ENCODE measurements at places on chromosomes 7 and 10.
A peak's percentile ranks its signal among the peaks of the same experiment; 100 is the strongest.

DNA sequence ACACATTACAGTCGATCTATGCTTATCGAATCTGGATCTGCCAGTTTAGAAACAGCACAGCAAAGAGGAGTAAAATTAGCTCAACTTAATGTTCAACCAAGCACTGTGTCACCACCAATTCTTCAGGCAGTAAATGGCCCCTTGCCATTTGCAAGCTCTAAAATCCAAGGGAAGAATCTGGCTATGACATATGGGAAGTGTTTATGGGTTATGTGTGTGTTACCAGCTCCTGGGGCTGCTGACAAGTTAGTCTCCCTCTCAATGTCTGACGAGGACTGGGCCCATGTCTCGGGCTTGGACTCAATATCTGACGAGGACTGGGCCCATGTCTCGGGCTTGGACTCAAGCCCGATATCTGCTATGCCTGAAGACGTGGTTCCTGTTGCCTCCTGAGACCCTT is 5.7 kb upstream of the ITIH2 start:
- DNase-seq: no peak

DNA sequence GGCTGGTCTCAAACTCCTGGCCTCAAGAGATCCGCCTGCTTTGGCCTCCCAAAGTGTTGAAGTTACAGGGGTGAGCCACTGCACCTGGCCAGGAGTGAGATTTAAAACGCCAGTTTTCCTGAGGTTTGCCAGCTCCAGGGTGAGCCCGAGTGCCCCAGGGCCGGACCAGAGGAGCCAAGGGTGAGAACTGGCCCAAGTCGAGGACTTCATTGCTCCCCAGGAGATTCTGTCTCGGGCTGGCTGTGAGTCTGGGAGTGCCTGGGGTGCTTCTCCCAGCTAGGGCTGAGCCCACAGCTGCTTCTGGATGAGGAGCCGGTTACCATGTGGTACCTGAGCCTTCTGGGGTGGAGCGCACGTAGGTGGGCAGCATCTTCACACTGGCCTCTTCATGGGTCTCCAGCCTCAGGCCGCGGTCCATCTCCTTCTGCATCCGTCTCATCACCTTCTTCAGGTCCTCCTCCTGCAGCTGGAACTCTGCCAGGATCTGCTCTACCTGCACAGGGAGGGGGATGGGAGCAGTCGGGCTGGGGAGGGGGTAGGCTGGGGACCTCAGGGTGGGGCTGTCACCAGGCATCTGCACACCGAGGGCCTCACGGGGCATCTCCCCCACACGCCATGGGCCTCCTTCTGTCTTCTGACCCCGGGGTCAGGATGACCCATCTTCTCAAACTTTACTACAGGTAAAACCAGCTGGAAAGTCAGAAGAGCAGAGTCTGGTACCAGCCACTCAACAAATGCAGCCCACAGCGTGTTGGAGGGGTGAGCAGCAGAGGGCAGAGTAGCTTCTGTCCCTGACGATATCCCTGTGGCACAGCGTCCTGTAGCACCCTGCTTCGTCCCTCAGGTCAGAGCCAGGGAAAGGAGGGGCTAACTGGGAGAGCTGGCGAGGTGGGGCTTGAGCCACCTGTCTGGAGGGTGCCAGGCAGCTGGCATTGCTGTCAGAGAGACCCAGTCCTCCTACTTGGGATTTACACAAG is 12.1 kb upstream of the MYL7 start:
- no peak for DNase-seq

- DNase-seq: no peak
Observed at GRCh38 chr10:69878038-69878437, 76.3 kb downstream of the COL13A1 start.

DNA sequence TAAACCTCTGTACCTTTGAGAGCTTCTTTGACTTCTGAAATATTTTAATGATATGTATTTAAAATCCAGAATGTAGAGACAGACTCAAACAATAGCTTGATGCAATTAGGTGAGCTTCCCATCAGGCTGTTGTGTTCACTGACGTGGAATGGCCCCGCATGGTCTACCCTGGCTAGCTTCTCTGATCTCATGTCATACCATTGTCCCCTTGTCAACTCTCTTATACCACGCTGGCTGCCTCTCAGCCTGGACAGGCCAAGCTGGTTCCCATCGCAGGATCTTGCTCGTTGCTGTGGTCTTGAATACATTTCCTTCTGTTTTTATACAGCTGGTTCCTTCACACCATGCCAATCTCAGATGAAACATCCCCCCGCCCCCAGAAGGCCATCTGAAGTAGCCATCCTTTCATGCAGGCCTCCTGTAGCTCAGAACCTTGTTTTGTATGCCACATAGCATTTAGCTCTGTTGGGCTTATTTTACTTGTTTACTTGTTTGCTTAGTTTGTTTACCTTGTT is 84.2 kb downstream of the FANK1 start:
- no peak for DNase-seq

DNA sequence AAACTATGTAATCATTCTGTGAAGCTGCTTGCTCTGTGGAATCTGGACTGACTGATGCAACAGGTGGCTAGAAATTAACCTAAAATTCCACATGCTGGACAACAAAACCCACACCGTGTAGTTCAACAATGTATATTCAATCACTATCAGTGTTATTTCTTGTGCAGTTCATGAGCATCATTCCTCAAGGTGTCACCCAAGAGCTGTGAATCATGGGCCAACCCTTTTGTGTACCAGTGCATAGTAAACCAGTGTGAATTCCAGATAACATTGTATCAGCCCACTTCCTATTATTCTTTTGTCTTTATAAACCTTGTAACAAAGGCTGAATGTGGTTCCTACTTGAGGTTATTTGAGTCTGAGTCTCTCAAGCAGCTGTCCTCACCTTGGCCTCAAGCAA is 905.2 kb upstream of the ZNF722 start:
- DNase-seq: no peak

DNA sequence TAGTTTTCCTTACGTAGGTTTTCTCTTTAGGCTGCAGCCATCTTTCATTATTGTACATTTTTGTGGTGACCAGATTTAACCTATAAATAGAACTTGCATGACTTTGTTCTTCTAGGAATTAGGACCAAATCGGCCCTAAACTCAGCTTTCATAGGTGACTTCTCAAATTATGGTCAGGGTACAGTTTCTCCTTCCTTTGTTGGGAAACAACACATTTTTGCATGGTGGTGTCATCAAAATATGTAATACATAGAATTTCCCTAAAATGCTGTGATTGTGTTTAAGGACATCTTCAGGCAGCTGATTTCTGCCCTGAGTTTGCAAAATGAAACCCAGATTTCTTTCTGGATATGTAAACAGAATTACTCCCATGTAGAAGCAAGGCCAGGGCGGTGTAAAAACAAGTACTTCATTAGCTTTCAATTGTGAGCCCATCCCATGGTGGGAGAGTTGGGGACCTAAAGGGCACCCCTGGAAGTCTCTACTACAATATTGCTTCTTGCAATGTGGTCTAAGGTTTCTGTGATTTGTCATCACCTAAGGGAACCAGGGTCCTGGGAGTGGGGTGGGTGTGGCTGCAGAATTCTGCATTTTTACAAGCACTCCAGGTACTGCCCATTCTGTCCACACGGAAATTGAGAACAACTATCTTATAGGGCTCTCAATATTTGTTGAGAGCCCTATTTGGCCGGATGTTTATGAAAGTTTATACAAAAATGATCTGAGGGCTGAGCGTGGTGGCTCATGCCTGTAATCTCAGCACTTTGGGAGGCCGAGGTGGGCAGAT is 121.0 kb upstream of the FAM171A1 start:
- DNase-seq: no peak

DNA sequence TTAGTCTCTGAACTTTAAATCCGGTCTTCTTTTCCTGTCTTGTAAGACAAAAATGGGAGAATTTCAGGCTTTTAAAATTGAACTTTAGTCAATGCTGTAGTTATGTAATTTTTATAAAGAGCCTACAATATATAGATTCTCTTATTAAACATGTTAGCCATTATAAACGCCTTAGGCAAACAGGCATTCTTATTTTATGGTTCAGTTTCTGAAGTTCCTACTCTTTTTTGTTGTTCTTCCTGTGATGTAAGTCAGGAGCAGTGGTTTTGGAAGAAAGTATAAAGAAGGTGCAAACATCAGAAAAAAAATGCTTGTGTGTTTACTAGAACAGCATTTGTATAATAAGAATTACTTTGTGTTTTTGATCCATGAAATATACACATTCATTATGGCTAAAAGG is 41.6 kb downstream of the BICC1 start:
- DNase-seq: no peak

DNA sequence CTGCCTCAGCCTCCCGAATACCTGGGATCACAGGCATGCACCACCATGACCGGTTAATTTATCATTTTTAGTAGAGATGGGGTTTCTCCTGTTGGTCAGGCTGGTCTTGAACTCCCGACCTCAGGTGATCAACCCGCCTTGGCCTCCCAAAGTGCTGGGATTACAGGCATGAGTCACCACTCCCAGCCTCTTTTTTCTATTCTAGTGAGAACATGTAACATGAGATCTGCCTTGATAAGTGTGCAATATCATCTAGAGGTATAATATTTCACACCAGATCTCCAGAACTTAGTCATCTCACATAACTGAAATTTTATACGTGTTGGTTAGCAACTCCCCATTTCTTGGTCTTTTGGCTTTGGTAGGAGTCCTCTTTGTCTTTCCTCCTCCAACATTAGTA is 656.9 kb downstream of the CNTNAP2 start:
- DNase-seq: no peak

- DNase-seq: no peak
Observed at GRCh38 chr7:145082366-145083161, 246.7 kb upstream of the TPK1 start.

DNA sequence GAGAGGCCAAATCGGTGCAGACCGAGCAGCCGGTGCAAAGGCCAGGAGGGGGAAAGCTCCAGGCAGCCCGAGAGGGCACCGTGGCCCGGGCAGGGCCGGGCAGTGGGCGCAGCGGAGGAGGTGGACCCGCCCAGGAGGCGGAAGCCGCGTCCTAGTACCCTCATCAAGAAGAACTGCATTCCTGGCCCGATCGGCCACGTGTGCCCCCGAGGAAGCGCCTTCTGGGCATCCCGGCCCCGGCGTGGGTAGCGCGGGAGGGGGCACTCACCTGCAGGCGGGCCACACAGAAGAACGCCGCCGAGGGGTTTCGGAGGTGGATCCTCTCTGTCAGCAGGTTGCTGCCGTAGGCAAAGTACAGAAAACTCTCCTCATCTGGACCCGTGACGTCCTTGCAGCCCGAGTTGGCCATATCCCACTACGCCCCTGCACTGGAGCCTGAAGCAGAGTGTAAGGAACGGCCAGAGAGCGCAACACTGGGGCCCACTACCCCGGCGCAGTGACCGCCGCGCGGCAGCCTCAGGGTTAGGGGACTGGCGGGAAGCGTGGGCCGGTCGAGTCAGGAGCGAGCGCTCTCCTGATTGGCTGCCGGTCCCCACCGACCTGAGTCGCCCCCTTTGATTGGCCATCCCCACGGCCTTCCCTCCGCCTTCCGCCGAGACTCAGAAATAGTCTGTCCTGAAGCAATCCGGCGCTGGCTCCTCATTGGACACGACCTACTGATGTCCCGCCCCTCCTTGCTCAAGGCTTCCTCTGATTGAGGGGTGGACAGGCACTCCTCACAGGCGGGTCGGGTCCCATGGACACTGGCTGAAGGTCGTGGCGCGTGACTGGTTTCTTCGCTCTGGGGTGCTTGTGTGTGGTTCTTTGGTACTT is at the start of gene GGCT:
TSS of gene GGCT (minus strand) at position 529 of the 873 bp plus-strand sequence. CDS start at position 409, 120 bp downstream.
- peak; percentile 90 for DNase-seq

- no peak for DNase-seq
Observed at GRCh38 chr7:124618871-124619270, 146.7 kb downstream of the GPR37 start.

DNA sequence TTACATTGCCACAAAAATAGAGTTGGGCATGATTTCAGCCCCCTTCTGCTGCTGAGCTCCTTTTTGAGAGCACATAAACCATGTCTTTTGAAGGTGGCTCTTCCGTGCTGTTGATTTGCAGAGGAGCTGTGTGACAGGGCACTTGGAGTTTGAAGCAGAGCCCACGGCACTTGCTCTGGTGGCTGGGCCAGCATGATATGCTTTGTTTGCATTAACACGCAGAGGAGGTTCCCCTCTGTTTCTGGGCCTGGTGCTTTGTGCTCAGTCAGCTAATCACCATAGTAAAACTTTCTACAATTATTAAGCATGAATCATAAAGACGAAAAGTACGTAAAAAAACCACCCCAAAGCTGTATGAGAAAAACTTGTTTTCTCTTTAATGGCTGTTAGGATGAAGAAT is 40.1 kb downstream of the RBM33 start:
- no peak for DNase-seq

DNA sequence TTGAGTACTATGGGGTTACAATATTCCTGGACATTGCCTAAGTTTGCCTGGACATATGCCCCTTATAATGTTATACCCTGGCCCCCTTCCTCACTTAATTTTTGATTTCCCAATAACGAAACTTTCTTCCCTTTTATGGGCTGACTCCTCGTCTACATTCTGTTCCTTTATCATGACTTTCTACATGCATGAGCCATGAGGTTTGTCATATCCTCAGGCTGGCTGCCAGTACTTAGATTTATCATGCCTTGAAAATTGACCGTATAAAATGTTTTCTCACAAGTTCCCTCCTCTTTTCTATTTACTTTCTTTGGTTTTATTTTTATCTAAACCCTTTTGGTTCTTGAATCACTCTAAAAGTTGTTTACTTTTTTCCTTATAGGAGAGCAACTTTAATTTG is 4.7 kb downstream of the DNAH11 start:
- DNase-seq: no peak

DNA sequence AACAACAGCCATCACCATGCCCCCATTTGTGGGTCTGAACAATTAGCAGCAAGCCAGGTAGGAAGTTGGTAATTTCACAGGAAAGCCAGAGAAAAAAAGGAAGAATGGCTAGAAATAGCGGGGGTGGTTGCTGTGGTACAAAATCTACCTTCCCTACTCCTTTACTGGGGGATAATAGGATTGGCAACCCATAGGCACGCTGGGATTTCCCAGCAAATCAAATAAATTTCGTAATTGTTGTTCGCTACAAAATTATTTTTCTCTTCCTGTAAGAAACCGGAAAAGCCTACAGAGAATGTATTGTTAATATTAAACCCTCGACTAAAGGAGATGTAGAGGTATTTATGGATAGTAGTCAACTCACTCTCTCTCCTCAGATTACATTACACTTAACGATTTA is 123.9 kb downstream of the DOCK4 start:
- DNase-seq: no peak

DNA sequence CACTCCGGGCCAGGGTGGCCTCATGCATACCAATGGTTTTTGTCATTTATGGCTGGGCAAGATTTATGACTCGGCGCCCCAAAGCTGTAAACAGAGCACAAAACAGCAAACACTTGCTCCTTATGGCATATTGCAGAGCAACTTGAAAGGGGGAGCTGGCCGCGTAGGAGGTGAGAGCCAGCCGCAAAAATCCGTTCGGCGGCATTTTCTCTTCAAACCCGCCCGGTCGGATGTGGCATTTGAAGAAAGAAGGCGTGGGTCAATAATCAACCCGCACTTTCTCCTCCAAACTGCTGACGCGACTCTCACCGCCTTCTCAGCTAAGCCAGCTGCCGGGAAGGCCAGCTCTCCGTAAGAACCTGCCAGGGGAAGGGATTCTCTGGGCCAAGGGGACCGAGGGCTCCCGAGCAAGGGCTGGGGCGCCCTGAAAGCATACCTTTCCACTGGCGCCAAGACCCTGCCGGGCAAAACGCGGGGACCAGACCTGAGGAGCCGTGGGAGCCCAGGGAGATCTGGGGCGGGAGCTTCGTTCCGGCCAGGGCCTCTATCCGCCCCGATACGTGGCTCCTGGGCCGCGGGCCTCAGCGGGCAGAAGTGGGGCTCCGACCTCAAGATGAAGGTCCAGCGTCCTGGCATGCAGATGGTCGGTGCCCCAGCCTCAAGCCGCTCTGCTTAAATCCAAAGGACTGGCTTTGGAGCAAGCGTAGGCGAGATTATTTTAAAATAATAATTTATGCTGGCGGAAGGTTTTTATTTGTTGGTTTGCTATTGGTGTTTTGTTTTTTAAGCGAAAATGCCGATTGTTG is 12.9 kb upstream of the HOXA2 start:
- DNase-seq: no peak
